ENCODE measurements at places on chromosomes 1 and 21.

DNA sequence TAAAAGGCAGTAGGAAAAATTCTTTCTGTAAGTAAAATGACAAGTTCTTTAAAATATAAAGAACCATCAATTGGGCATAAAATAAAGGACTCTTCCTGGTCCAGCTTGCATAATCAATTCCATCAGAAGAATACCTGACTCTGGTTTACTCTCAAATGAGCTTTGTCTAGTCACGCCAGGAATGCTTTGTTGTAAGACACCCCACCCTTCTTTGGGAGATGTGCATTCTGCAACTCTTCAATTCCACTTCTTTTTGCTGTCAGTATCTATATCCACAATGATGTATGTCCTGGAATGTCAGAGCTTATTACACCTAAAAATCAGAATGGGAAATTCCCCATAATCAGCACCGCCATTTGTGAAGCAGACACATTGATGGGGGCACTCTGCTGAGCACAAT, 76.1 kb downstream of the PTPN14 start:
- no peak for DNase-seq

DNA sequence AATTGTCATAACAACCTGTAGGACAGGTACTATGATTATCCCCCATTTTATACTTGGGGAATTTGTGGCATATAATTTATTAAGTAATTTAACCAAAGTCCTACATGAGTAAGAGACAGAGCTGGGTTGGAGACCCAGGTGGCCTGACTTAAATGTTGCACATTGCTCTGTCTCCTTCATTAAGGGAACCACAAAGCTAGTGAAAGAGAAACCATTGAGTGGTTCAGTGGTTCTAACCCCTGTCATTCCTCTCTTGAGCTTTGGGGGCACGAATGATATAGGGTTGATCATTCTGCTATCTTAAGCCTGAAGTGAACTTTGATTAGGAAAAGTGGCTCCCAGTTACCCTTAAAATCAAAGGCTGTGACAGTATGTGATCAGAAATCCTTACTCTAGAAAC, 5.3 kb upstream of the MAP3K7CL start:
- DNase-seq: no peak

DNA sequence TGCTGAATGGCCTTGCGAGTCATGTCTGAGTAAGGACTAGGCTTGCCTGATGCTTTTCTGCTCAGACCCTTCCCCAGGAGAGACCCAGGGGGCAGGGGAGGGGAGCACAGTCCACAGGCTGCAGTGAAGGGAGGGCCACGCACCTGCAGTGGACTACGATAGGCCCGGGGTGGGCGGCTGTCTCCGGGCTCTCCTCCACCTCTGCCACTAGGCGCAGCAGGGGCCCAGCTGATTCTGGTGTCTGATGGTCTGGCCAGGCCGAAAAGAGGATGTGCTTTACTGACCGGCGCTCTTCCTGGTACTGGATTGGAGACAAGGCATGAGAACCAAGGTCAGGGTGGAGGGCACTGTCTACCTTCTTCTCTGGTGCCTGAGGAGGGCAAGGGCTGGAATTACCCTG, 7.9 kb upstream of the ARL8A start:
- no peak for DNase-seq

DNA sequence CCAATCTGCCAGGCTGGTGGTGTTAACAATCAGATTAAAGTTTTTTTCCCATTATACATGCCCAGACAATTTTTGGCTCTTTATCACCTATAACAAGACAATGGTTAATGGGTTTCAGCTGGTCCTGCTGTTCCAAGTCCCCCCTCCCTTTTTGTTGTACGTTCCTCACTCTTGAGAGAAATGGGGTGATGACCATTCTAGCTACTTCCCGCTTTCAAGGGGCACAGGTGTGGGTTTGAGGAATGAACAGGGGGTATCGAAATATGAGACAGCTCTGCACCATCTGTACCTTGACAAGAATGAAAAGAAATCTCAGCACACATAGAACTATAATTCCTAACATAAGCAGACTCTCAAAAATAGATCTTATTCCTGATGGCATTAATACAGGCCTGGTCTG, 326.8 kb downstream of the PTPRU start:
- no peak for DNase-seq

DNA sequence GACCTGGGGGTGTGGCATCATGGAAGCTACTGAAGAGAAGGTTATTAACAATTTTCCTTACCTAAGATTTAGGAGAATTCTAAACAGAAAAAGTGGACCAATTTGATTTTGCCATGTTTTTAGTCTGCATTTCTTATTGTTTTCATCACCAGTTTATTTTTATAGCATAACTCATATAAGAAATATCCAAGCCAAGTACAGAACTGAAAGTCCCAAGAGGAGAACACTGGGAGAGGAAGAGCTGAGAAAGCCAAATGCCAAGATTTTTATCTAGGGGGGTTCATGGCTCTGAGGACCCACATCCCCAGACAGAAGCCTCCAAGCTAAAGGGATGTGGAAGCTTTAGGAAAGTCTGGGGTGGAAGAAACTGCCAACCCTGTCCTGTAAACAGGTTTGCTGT, 109.4 kb upstream of the DUSP10 start:
- no peak for DNase-seq

- DNase-seq: no peak
These were observed 38.9 kb upstream of the CDC14A start for GRCh38 chr1:100313382-100313781.

DNA sequence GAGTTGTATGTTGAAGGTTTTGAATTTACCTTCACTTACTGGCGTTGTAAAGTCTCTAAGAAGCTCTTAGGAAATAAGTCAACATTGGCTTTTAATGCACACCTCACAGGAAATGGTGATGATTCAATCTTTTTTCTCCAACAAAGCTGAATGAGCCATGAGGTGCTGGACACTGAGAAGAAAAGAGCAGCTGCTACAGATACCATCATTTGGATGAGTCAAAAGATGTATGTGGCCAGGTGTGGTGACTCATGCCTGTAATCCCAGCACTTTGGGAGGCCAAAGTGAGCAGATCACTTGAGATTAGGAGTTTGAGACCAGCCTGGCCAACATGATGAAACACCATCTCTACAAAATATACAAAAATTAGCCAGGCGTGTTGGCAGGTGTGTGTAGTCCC, 3.3 kb upstream of the IL23R start:
- DNase-seq: no peak

GRCh38 chr1:116991171-116991845, 10.3 kb upstream of the CD101 start:
- no peak for DNase-seq

DNA sequence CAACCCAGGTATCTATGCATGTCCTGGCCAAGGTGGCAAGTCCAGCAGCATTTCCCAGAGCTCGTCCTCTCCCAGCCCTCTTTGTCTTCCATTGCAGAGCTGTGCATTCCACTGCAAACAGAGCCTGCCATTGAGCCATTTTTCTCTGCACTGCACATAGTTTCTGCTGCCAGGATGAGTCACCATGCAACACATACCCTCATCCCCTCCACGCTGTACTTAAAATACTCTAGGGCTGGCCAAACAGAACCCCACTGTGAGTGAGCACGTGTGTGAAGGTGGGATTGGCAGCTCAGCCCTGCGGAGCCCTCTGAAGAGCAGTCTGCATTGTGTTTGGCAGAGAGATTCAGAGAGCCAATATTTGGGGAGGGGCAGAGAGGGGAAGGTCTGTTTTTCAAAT, 3.9 kb upstream of the ATP1B1 start:
- DNase-seq: no peak

- no peak for DNase-seq
These were observed 263.6 kb downstream of the DUSP10 start for GRCh38 chr1:221478050-221478949.

GRCh38 chr21:32163386-32163785, 115.5 kb downstream of the MIS18A start:
- DNase-seq: no peak

GRCh38 chr1:213572912-213573647, 414.7 kb upstream of the PROX1 start:
- DNase-seq: no peak

GRCh38 chr1:208171616-208172422, 72.4 kb downstream of the PLXNA2 start:
- no peak for DNase-seq
